ENCODE measurements at places on chromosomes 13 and 19.
A peak's percentile ranks its signal among the peaks of the same experiment; 100 is the strongest.

GRCh38 chr19:18769989-18770528 lies 21.0 kb downstream of the COMP start:
- DNase-seq, result no peak

DNA sequence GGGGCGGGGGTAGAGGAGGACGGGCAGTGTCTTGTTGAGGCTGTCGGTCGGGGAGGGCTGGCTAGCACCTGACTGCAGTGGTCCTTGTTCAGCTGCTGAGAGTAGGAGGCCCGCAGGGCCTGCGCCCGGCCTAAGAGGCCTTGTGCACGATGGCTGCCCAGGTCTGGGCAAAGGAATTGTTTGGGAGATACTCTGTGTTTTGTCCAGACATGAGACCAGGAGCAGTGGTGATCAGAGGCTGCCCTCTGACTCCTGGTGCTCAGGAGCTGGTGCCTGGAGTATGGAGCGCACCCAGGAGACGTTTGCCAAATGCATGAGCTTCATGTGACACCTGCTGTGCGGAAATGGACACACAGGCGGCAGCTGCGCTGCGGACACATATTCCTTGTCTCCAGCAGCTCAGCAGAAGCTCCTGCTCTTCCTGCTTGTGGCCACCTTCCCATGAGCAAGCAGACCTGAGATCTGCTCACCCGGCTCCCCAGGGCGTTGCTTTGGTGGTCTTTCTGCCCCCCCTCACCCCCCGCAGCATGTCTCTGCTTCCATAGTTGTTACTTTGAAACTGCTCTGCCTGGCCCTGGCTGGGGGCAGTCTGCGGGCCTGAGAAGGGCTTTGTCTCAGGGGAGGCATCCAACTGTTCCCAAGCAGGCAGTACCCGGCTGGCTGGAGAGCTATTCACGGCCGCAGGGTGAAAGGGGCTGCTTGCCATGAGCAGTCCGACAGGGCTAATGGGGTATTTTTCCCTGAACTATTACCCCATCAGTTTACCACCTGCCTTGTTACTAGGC lies 163.9 kb downstream of the TEX29 start:
- DNase-seq, result peak; percentile 77

- DNase-seq, result no peak
Measured at GRCh38 chr13:66009241-66009640, 1220.9 kb downstream of the PCDH9 start.

DNA sequence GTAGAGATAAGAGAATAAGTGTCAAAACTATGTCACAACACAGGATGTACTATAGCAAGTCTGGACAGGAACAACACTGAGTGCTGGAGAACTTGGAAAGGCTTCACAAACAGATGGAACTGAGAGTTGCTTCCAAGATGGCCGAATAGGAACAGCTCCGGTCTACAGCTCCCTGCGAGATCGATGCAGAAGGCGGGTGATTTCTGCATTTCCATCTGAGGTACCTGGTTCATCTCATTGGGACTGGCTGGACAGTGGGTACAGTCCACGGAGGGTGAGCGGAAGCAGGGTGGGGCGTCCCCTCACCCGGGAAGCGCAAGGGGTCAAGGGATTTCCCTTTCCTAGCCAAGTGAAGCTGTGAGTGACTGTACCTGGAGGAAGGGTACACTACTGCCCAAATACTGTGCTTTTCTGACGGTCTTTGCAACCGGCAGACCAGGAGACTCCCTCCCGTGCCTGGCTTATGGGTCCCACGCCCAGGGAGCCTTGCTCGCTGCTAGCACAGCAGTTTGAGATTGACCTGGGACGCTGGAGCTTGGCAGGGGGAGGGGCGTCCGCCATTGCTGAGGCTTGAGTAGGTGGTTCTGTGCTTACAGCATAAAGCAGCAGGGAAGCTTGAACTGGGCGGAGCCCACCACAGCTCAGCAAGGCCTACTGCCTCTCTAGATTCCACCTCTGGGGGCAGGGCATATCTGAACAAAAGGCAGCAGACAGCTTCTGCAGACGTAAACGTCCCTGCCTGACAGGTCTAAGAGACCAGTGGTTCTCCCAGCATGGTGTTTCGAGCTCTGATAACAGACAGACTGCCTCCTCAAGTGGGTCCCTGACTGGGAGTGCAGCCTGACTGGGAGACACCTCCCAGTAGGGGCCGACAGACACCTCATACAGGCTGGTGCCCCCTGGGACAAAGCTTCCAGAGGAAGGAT lies 46.0 kb downstream of the USP12 start:
- peak; percentile 88 for DNase-seq

DNA sequence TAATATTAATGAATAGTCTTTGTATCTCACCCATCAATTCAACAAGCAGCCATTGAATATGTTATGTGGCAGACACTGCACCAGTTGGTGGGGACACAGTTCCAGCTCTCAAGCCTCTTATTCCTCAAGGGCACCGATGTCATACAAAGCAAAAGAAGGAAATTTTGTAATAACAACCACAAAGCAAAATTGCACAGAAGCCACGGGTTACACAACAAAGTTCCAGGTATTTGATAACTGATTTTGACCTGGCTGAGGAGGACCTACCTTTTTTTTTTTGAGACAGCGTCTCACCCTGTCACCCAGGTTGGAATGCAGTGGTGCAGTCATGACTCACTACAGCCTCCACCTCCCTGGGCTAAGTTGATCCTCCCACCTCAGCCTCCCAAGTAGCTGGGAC lies 266.7 kb downstream of the FOXO1 start:
- DNase-seq, result no peak

- DNase-seq, result no peak
Measured at GRCh38 chr13:72109863-72110262, 242.9 kb upstream of the DACH1 start.

DNA sequence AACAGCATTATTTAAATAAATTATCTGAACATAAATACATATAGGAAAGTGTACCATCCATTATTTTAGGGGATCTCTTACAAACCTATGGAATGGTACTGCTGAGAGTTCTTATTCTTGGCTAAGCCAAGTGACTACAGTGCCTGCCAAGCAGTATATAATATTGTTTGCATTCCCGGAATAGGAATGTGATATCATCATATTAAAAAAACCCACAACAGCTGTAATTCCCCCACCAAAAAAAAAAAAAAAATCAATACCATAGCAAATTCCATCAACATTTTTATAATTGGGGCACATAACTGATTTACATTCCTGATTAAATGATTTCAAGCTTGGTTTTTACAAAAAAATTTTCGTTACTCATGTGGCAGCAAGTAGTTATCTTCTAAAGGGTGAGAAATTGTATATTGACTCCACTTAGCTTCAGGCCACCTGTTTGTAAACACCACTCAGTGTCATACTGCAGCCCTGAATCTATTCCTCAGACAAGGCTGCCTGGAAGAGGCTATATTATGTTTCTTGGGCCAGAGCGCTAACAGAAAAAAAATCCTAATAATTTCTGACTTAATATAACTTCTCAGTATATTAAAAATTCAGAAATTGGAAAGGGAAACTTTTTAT lies 278.1 kb downstream of the DNAJC15 start:
- no peak for DNase-seq

- no peak for DNase-seq
Measured at GRCh38 chr13:109012115-109012514, 382.7 kb downstream of the MYO16 start.

DNA sequence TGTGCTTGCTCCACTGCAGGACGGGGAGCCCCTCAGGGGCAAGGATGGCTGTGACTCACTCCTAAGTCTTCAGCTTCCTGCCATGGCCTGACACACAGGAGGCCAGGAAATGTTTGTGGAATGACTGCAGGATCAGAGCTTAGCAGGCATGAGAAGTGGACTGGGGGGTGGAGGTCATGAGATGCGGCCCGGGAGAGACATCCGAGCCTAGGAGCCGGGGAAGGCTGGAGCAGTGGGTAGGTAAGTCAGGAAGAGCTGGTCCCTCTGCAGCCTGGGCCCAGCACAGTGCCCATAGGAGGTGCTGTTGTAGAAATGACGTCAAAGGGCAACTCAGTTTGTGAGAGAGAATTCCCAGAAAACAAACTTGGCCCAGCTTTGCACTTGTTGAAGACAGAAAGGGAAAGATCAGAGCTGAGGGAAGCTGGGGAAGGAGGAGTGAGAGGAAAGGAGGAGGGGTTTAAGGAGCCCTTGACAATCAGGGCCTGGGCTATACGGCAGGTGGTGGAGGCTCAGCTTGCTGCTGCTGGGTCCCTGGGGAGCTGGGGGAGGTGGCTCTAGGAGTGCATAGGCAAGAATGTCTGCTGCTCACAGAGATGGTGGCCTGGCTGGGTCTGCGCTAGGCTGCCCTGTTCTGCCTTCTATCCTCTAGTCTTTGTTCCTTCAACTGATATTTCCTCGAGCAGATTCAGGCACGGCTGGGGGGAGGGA lies 18.5 kb downstream of the POU2F2 start:
- peak; percentile 74 for DNase-seq

DNA sequence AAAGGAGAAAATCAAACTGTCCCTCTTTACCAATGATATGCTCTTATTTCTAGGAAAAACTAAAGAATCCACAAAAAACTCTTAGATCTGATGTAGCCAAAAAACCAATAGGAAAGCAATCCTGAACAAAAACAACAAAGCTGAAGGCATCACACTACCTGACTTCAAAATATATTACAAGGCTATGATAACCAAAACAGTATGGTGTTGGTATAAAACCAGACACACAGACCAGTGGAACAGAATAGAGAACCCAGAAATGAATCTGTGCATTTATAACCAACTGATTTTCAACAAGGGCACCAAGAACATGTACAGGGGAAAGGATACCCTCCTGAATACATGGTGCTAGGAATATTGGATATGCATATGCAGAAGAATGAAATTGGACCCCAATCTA lies 9.7 kb upstream of the ZNF546 start:
- DNase-seq, result no peak

DNA sequence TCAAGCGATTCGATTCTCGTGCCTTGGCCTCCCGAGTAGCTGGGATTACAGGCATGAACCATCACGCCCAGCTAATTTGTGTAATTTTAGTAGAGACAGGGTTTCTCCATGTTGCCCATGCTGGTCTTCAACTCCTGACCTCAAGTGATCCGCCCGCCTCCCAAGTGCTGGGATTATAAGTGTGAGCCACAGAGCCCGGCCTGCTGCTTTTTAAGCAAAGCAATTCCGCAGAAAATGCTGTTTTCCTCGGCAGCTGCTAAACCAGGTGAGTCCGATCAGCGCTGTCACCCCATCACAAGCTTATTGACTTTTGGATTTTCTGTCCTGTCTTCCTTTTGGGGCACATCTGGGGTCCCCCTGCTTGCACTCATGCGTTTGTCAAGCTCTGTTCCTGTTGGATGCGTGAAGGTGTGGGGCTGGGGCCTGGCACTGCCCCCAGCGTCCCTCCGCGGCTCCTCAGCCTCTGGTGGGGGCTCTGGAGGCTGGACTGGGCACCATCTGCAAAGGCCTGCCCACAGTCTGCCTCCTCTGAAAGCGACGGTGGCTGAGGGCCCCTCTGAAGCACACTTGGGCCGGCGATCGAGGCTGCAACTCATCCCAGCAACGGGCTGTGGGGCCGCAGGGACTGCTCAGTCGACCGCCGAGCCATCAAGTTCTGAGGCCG lies 25.7 kb downstream of the CEBPG start:
- no peak for DNase-seq

Data from DMS153 (cell line).